Cortex of kidney (tissue), 1 donor: ENCODE measurements at places on chromosomes 7 and 10.

DNA sequence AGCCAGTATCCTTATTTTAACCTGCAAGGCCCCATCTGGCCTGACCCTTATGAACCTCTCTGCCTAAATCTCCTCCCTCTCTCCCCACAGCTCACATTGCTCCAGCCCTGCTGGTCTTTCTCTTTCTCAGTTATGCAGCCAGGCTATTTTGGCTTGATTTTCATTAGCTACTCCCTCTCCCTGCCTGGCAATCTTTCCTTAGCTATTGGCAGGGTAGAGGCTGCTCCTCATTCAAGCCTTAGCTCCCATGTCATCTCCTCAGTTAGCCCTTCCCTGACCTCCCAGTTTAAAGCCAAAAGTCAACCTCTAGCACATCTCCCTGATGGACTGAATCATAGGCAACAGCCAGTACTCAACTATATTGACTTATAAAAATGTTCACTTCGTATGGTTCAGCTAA is 214.4 kb upstream of the CELF2 start:
- no peak for DNase-seq

GRCh38 chr10:8618834-8619233 is 564.3 kb downstream of the GATA3 start:
- DNase-seq = no peak

- no peak for DNase-seq
Observed at GRCh38 chr7:123041101-123041500, 45.6 kb upstream of the TAS2R16 start.

DNA sequence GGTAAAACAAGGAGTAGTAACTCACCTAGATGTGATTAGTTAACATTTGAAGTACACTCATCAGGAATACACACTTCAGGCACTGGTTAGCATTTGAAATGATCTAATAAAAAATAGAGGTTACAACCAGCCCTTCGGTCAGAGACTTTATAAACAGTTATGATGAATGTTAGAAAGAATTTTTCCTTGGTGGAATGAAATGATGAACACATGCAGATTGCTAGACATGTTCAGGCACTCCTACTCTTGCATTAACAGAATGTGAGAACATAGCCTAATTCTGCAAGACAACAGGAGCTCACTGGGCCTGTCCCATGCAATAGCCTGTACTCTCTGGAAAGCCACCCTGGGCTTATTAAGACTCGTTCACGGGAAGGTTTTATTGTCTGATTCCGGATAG is 47.3 kb upstream of the TECTB start:
- no peak for DNase-seq

- no peak for DNase-seq
Observed at GRCh38 chr10:103610083-103610472, 116.6 kb downstream of the NEURL1 start.
